ENCODE measurements at places on chromosomes 13 and 19.

DNA sequence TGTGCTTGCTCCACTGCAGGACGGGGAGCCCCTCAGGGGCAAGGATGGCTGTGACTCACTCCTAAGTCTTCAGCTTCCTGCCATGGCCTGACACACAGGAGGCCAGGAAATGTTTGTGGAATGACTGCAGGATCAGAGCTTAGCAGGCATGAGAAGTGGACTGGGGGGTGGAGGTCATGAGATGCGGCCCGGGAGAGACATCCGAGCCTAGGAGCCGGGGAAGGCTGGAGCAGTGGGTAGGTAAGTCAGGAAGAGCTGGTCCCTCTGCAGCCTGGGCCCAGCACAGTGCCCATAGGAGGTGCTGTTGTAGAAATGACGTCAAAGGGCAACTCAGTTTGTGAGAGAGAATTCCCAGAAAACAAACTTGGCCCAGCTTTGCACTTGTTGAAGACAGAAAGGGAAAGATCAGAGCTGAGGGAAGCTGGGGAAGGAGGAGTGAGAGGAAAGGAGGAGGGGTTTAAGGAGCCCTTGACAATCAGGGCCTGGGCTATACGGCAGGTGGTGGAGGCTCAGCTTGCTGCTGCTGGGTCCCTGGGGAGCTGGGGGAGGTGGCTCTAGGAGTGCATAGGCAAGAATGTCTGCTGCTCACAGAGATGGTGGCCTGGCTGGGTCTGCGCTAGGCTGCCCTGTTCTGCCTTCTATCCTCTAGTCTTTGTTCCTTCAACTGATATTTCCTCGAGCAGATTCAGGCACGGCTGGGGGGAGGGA, 18.5 kb downstream of the POU2F2 start:
- no peak for DNase-seq

DNA sequence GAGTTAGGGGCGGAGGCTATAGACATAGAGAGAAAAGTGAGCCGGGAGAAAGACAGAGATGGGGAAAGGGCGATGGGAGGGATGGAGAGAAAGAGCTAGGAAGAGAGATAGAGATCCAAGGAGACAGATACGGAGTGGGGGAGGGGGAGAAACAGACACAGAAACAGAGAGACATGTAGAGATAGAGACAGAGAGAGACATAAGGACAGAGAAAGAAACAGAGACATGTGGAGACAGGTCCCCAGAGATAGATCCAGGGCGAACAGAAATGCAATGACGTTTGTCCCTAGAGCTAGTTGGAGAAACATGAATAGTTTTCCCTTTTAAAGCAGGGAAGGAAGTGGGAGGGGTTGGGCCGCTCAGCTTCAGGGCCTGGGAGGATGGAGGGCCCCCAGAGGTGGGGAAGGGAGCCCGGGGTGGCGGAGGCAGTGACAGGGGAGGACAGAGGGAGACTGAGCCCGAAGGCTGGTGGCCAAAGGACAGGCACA, 4.6 kb downstream of the PPP1R14A start:
- DNase-seq = no peak

DNA sequence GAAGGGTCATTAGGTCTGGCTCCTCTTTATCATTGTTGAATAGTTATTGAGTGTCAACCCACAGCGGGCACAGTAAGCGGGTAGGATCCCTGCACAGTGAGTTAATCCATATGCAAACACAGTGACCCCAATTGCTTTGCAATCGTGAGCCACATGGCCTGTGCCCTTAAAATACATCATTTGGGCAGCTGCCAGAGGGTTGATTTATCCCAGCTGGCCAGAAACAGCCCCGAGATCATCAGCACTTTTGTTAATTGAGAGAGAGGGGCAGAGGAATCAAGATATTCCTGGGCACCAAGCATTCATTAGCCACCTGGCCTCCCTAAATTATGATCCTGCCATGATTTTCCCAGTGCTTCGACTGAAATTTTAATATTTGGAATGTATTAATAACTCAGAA, 9.8 kb upstream of the CNMD start:
- DNase-seq = no peak

GRCh38 chr19:29446361-29446760, 79.4 kb upstream of the VSTM2B start:
- DNase-seq = no peak

DNA sequence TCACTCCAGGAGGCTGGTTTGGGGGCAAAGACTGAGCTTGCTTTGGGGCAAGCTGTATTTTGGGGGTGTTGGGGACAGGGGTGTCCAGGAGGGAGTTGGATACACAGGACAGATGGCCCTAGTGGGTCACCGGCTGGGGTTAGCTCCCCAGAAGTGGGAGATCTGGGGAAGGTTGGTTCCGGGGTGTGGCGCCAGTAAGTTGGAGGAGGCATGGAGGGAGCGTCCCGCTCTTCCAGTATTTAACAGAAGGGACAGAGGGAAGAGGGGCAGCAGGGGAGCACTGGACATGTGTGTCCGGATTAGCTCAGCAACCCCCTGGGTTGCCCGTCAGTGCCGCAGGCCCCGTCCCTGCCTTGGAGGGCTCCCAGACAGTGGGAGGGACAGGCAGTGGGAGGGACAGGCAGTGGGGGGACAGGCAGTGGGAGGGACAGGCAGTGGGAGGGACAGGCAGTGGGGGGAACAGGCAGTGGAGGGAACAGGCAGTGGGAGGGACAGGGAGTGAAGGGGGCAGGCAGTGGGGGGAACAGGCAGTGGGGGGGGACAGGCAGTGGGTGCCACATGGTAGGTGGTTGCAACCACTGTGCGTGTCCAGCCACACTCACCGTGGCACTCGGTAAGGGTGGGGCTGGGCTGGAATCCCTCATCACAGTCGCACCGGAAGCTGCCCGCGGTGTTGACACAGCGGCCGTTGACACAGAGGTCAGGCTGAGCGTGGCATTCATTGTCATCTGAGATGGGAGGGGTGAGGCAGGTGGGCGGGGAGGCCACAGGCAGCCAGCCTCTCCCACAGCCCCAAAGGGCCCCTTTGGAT, 33.2 kb downstream of the CCL25 start:
- no peak for DNase-seq

DNA sequence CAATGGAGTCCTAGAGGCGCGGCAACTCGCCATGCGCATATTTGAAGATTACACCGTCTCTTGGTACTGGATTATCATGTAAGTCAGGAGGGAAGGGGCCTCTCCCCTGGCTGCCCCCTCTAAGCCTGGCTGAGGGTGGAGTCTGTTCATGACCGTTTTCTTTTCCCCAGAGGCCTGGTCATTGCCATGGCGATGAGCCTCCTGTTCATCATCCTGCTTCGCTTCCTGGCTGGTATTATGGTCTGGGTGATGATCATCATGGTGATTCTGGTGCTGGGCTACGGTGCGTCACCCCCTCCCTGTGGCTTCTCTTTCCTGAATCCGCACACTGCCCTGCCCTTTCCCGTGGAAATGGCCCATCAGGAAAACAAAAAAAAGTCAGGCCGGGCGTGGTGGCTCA, 6.5 kb downstream of the SLC44A2 start:
- no peak for DNase-seq

DNA sequence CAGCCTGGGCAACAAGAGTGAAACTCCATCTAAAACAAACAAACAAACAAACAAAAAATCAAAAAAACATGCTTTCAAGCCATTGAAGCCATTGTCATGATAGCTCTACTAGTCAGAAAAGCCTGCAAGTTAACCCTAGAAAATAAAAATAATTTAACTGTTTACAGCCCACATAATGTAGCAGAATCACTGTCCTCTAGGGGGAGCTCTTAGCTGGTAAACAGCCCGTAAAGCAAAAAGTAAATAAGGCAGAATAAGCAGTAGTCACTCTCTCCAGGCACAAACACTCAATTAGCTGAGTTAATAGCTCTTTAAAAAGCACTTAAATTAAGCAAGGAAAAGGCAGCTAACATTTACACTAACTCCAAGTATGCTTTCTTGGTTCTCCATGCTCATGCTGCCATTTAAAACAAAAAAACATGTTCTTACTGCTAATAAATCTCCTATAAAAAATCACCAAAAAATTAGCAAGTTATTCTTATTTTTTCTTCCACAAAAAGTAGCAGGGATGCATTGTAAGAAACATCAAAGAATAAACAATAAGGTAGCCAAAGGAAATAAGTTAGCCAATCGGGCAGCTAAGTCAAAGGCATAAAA, 11.3 kb downstream of the LILRB4 start:
- DNase-seq = no peak

- no peak for DNase-seq
These were observed 170.8 kb downstream of the NUFIP1 start for GRCh38 chr13:44818428-44818827.
